ENCODE measurements at places on chromosomes 1 and 21.

DNA sequence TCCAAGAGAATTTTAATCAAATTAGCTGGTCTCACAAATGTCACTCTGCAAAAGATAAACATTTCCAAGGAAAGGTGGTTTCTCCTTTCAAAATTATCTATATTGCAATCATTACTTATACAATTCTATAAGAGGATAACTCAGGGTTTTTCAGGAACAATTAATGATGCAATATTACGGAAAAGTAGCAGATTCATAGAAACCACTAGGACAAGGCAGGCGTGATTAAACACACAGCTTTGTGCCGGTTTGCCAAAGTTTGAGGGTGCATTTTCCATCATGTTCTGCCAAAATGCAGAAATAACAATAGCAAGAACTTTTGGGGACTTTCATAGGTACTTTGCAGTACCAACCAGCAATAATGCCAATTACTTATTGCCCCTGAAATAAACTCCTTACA lies 605 bp downstream of the TNFRSF9 start:
- DNase-seq = no peak

- no peak for DNase-seq
Measured at GRCh38 chr1:53733975-53734649, 4.9 kb downstream of the GLIS1 start.

DNA sequence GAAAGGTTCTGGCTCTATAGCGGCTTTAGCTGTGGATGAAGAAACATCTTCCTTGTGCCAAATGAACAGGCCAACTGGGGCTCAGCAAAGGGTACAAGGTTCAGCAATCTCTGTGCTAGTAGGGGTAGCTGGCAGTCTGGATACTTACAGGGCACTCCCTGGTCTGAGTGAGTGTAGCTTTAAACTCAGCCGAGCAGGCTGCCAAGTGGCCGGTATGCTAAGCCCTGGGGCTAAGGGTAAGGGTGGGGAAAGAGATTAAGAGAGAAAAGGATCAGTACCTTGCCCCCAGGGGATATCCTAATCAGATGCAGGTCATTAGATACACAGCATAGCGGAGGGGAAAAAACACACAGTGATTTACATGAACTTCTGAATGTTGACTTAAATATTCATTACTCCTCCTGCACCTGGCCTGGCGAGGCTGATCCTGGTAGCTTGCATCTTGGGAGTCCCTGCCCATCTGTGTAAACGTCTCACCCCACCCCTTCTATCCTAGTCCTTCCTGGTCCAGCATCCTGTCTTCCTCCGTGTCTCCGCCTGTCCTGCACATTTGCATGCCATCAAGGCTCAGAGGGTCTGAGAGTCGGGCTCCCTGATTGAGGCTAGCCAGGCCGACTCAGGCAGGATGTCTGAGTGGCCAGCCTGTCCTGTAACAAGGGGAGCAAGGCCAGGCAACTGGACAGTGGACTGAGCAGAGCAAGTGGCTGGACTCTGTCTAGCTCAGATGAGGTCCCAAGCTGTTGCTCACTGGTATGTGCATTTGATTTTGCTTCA lies 39.5 kb upstream of the CNTN2 start:
- no peak for DNase-seq

DNA sequence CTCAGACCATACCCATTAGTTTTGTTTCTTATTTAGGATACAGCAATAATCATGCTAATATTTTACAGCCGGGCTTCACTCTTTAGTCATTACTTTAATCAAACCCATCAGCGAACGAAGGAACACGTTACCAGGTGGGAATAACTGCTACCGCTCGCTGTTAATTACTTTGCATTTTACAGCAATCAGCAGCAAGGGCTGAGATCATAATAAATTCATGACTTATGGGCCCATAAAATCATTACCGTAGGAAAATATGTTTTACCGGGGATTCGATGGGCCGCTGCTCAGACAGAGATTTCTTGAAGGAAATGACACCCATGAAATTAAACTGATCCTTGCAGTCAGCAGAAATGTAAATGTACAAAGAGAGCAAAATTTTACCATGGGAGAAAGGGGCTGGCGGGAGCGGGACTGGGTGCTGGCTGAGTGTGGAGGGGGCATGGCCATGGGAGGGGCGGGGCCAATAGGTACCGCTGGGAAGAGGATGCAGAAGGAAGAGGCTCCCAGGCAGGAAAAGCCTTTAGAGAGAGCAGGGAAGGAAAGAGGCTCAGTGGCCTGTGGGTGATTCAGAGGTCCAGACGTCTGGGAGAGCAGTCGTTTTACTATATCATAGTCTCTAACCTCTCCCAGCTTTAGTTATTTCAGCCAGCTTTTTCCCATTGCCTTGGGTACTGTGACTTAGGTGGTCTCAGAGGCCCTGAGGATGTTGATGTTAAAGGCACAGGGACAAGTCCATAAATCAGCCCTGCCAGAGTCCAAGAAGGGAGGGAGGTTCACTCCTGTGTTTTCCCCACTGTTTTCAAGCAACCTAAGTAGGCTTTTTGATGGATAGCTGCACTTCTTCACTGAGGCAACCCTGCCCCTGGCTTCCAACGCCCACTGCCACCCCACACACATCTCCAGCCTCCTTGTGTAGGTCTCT lies 258.9 kb downstream of the SEC16B start:
- DNase-seq = no peak
